ENCODE measurements at places on chromosomes 5 and 9.

DNA sequence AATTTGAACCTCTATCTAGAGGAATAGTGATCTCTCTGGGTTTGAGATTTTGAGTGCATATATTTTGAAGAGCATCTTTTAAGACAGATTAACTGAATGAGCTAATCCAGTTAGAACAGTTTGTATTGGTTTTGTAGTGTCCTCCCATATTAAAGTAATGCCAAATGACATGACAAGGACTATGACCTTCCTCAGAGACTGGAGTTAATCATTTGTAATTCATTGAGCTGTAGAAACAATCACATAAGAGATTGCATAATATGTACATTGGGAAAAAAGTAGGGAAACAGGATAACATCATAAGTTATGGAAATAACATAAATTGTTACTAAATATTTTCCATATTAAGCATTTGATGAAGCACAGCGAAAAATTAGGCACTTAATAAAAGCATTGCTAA lies 45.8 kb upstream of the PRDM9 start:
- no peak for DNase-seq

DNA sequence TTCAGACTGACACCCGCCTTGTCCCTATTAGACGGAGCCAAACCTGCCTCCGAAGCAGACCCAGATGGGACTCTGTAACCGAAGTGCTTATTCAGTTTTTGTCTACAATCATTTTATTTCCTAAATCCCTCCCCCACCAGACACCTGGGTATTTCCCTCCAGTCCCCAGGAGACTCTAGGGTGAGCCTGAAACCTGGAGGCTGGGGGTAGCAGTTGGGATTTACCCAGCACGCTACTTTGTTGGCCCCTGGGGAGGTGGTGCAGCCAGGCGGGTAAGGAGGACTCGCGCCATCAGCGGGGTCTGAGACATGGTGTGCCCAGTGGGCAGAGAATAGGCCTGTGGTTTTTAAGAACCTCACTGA lies 1.3 kb upstream of the LHX2 start:
- no peak for DNase-seq

DNA sequence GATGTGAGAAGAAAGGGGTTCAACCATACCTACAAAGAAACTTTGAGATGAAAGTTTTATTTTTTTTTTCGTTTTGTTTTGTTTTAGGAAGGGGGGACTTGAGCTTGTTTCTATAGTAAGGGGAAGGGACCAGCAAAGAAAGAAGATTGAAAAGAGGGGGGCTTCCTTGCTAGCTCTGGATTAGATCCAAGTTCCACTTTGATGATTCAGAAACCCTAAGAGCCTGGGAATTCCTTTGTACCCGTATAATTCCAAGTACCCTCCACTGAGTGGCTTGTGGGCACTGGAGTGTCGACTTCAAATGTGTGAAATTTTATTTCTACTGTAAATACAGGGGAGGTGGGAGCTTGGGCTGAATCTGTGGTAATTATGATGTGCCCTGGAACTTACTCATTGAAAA lies 10.9 kb downstream of the MAMDC2 start:
- DNase-seq, result no peak

- DNase-seq, result no peak
Measured at GRCh38 chr5:113340537-113340936, 94.3 kb downstream of the TSSK1B start.

GRCh38 chr5:97097326-97098230 lies 44.8 kb downstream of the LIX1 start:
- no peak for DNase-seq

DNA sequence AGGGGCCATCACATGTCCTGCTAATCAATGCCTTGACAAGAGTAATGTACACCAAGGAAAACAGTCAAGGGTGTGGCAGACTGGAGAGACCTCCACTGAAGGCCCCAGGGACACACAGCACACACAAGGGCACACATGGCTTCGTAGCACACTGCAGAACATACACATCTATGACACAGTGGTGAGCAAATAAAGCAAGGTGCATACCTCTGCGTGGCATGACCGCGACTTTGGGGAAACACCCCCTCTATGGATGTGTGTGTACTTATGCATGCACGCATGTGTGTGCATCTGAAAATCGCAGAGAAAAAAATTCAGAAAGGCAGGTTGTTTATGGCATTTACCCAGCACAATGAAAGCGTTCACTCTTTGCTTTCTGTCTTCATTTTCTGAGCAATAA lies 20.5 kb downstream of the SEMA4D start:
- no peak for DNase-seq

- DNase-seq, result no peak
Measured at GRCh38 chr5:127260686-127261085, 29.9 kb upstream of the MEGF10 start.

GRCh38 chr5:68086857-68087256 lies 128.7 kb upstream of the PIK3R1 start:
- no peak for DNase-seq

GRCh38 chr9:130948266-130948665 lies 9.2 kb upstream of the FIBCD1 start:
- no peak for DNase-seq

GRCh38 chr5:130141659-130142320 lies 237.5 kb downstream of the CHSY3 start:
- no peak for DNase-seq

- DNase-seq, result no peak
Measured at GRCh38 chr9:92478783-92479182, 3.5 kb downstream of the ASPN start.

DNA sequence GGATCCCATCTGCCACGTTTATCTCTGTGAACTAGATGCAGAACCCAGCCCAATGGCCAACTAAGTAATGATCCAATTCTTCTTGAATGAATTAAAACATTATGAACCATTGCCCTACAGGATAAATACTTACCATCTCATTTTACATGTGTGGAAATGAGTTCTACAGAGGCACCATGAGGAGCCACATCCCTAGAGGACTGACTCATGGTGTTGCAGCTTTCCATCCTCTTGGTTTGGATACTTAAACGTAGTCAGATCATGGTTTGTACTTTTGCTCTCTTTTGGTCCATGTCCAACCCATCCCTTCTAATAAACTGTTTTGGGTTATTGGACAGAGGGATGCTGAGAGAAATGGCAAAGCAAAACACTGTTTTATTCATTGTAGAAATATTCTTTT lies 484.8 kb downstream of the EBF1 start:
- DNase-seq, result peak; percentile 59

GRCh38 chr9:85425153-85425611 lies 316.6 kb downstream of the AGTPBP1 start:
- no peak for DNase-seq

DNA sequence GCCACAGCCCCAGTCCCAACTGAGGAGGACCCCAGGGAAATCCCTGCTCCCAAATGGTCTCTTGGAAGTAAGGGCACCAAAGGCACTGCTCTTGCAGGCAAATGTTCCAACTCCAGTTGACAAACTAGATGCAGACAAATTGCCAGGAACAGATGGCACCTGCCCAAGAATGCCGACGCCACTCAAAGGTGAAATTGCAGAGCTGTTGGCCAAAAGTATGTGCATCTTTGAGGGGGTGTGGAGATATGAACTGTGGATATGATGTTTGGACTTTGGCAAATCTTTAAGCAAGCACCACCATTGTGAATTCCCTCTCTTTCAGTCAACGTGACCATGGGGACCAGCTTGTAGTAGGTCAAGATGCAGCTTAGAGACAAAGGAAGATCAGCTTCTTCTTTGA lies 12.0 kb upstream of the CPLX2 start:
- no peak for DNase-seq

DNA sequence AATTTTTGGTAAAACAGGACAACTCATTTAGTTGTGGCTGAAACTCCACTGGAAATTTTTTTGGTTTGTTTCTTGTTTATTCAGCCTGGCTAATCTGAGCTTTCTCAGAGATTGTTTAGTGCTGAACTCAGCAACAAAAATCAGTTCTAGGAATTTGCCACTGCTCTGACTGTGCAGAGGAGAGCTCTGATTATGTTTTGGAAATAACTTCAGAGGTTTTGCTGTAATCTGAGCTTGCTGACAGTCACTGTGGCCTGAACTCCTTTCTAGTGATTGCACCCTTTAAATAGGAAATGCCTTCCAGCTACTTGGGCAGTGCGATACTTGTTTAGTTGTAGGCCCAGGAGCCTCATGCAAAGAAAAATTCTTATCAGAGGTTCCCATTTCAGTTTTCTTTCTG lies 60.2 kb downstream of the OSTF1 start:
- peak; percentile 81 for DNase-seq

- no peak for DNase-seq
Measured at GRCh38 chr9:4859035-4859434, 66.3 kb downstream of the RCL1 start.

DNA sequence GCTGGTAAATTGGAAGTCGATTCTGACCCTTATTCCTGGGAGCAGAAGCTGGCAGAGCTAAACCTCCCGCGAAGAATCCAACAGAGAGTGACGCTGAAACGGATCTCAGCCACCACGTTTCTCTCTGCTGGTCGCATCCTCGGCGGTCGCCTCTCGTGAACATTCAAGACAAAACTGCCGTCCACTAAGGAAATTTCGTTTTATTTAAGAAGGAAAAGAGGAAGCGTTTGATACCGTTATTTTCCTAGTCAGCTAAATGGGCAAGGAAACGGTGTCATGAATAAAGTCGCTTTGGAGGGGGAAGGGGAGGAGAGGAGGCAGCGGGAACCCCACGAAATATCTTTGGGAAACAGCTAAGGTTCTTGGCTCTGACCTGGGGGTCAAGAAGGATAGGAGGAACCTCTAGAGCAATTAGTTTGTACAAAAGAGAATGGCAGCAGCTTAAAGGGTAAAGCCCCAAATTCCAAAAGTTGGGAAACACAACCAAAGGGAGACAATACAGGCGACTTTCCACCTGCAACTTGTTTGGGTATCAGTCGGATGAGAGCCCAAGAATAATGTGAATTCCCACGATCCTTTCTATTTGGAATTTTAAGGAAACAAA lies 1.9 kb downstream of the FOXB2 start:
- DNase-seq, result no peak

GRCh38 chr9:32589083-32589723 lies 16.2 kb upstream of the NDUFB6 start:
- DNase-seq, result no peak

DNA sequence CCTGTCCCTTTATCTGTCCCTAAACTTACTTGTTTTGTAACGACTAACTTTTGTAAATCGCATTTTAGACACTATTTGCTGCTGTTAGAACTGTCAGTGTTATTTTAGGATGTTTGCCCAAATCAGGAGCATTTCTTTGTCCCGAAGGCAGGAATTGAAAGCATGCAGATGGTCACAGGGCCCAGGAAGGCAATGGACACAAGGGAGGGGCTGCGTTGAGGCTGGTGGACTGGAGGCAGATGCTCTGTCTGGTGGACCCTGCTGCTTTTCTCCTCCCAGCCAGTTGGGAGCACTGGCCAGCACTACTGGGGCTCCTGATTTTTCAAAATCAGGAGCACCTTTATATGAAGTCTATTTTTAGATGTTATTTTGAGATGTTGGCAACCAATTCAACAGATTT lies 31.7 kb downstream of the DOCK2 start:
- no peak for DNase-seq

DNA sequence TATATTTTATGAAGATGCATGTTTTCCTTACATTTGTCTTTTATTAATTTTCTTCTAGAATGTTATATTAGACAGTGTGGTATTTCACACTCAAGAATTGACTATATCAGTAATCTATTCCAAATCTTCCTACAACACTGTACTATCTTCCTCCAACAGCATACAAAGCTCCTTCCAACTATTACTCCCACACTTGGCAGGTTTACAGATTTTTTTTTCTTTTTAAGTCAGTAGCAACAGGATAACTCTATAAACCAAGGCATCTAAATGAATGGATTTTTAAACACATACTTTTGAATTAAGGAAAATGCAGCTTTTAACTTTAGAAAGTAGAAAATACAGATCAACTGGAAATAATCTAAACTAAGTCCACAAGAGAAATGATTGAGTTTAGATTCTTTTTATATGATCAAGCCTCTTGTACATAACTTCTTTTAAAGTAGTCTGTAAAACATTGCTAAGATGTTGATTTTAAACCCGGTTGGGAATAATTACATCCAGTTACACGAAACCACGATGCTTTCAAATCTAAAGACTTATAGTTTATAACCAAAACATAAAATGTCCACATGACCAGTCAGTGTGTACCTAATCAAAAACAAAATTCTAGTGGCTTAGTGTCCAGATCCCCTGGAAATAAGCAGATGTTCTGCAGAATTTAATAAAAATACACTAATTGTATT lies 281.6 kb downstream of the ADAMTS6 start:
- no peak for DNase-seq

GRCh38 chr5:131389096-131389868 lies 125.4 kb downstream of the CDC42SE2 start:
- no peak for DNase-seq

DNA sequence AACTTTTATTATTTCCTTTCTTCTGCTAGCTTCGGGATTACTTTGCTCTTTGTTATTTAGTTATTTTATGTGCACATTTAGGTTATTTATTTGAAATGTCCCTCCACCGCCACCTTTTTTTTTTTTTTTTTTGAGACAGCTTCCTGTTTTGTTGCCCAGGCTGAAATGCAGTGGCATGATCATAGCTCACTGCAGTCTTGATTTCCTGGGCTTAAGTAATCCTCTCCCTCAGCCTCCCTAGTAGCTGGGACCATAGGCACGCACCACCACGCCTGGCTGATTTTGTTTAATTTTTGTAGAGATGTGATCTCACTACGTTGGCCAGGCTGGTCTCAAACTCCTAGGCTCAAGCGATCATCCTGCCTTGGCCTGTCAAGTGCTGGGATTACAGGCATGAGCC lies 38.5 kb downstream of the RIC1 start:
- DNase-seq, result no peak

GRCh38 chr9:33800886-33801285 lies 5.5 kb downstream of the PRSS3 start:
- DNase-seq, result no peak

GRCh38 chr5:149011084-149011483 lies 51.8 kb downstream of the SH3TC2 start:
- DNase-seq, result no peak

GRCh38 chr9:96514800-96515158 lies 64.8 kb downstream of the HABP4 start:
- no peak for DNase-seq

DNA sequence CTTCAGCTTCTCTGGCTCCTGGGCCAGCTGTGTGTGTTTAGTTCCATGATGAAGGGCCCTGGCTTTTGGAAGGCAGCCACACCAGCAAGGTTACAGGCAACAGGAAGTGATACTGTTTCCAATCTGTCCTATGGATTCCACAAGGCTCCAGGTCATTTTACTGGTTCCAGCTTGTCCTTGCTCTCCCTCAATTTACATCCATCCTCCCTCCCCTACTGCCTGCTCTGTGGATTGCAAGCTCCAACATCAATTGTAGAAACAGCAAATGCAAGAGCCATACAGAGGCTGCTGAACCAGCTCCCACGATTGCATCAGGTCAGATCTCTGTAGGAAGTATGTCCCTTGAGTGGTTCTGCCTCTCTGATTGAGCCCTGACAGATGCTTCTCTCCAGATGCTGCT lies 409.8 kb downstream of the NTRK2 start:
- no peak for DNase-seq

- DNase-seq, result no peak
Measured at GRCh38 chr5:56517011-56517416, 283.9 kb upstream of the ANKRD55 start.

DNA sequence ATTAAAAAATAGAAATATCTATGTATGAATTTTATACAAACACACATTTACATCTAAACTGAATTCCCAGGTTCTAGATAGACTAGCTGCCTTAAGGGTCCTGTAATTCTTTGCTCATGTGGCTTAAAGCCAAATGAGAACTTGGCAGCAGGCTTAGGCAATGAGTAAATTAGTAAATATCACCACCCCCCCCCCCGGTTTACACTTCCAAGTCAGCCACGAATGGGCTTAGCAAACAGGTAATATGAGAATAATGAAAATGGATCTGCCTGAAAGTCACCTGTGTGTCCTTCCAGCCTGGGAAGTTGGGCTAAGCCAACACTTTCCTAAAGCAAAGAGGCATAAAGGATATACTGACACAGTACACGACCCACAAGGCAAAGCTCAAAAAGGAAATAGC lies 108.6 kb downstream of the KLHL3 start:
- DNase-seq, result no peak

Data from brain pericyte (primary cell).